ENCODE measurements at places on chromosomes 11 and 22.

DNA sequence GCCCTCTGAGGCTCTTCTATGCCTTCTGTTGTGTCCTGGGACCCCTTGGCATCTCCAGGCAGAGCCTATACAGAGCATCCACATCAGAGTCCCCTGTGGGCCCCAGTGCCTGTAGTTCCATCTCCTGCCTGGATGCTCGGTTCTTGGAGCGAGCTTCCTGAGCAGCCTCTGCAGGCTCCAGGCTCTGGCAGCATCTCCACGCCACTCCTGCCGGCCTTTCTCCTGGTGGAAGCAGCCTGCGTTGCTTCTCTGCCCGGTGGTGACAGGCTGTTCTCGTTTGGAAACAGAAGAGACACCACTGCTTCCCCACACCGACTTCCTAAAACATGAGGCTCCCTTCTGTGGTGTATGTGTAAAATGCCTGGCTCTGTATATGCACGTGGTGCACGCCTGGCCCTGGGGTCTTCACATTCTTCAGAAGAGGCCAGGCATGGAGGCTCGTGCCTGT is 52.8 kb downstream of the BCR start:
- DNase-seq, result no peak

- DNase-seq, result no peak
These were observed 535.8 kb downstream of the KCNA4 start for GRCh38 chr11:29480981-29481380.

- DNase-seq, result no peak
These were observed 172.6 kb upstream of the SEZ6L start for GRCh38 chr22:25996669-25997068.

- DNase-seq, result no peak
These were observed 4.0 kb downstream of the MS4A8 start for GRCh38 chr11:60703374-60703773.

DNA sequence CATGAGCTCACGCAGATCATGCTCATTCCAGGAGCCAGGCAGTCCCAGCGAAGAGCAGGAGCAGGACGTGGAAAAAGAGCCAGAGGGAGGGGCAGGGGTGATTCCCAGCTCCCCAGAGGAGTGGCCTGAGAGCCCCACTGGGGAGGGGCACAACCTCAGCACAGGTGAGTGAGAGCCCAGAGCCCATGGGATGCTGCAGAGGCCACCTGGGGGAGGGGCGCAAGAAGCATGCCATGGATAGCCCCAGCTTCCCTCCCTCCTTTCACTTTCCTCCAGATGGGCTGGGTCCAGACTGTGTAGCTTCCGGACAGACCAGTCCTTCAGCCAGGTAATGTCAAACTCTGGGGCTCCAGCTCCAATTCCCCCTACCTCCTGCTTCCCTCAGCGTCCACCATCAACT is 6.2 kb downstream of the SMTNL1 start:
- DNase-seq, result no peak

GRCh38 chr11:23423104-23423503 is 562.8 kb upstream of the CCDC179 start:
- peak; percentile 20 for DNase-seq

GRCh38 chr11:28049338-28050216 is 58.4 kb downstream of the KIF18A start:
- no peak for DNase-seq

GRCh38 chr11:109553284-109553683 is 131.3 kb downstream of the C11orf87 start:
- no peak for DNase-seq

DNA sequence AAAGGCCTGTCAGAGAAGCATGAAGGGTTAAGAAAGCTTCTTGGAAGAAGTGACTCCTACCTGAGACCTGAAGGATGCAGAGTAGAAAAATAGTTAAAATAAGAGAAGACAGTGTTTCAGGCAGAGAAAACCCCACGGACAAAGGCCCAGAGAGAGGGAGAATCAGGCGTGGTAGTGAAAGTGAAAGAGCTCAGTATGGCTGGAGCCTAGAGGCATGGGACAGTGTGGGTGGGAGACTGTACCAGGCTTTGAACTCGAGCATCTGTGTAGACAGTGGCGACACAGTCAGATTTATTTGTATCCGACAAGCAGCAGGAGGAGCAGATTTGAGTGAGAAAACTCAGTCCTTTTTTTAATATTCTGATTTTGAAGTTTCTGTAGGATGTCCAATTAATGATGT is 360.0 kb downstream of the OPCML start:
- DNase-seq, result no peak

DNA sequence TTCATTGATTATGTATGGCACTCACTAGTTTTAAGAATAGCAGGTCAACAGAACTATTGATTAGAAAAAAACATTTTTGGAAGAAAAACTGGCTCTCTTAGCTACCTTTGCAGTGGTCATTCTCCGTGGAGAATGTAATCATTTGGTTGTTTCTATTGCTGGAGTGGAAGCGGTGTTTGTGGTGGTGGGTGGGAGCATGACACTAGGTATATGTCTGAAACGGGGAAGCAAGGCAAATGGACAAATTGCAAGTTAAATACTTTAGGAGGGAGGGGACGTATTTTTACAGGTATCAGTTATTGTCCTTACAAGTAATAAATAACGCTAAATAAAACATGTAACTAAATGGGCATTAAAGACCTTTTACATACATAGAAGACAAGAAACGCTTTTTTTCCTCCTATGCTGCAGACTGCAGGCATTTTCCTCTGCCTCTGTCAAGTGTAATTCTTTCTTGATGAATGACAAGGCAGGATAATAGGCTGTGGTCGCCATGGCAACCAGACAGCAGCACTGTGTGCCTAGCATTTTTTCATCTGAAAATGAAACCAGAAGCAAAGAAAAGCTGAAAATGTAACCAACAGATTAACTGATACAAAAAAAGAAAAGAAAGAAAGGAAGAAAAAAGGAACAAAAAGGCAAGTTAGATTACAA is 46.2 kb downstream of the BLID start:
- DNase-seq, result no peak

DNA sequence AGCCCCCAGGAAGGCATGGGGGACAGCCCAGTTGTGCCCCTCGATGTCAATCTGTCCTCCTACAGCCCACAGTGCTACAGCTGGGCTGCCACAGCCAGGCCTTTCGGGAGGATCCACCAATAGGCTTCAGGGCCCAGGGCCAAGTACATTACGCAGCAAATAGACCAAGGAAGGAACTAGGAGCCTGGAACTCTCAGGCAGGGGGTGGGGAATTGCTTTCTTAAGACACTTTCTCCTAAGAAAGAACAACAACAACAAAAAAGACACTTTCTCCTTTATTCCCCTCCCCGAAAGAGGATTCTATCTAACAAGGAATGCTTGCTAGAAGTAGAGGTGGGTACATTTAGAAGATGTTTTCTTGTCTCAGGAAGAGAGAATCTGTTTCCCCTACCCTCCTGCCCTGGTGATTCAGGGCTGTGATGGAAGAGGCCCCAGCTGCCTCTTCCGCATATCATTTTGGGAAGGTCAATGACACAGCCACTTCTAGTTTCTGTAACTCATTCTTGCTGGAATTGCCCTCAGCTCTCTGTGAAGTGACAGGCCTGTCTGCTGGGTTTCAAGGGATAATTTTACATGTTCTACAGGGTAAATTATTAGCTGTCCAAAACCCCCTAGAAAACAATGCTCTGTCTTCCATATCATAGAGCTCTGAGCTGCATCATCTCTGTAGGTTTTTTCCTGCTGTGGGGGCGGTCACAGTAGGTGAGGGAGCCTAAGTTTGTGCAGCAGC is 6.0 kb upstream of the MALAT1 start:
- no peak for DNase-seq

DNA sequence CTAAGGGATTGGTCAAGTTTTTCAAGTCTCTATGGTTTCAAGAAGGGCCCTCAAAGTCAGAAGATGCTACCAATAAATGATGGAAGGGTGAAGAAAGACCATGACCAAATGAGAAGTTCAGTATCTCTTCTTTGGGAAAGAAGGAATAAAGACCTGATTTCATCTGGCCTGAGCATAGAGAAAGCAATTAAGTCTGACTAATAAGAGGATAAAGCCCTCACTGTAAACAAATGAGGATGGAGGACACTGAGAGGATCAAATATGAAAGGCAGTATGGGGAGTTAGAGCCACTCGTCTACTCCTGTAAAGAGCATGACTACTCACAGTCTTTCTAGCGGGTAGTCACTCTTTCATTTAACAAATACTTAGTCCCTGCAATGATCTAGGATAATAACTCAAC is 44.6 kb downstream of the FAM168A start:
- no peak for DNase-seq

DNA sequence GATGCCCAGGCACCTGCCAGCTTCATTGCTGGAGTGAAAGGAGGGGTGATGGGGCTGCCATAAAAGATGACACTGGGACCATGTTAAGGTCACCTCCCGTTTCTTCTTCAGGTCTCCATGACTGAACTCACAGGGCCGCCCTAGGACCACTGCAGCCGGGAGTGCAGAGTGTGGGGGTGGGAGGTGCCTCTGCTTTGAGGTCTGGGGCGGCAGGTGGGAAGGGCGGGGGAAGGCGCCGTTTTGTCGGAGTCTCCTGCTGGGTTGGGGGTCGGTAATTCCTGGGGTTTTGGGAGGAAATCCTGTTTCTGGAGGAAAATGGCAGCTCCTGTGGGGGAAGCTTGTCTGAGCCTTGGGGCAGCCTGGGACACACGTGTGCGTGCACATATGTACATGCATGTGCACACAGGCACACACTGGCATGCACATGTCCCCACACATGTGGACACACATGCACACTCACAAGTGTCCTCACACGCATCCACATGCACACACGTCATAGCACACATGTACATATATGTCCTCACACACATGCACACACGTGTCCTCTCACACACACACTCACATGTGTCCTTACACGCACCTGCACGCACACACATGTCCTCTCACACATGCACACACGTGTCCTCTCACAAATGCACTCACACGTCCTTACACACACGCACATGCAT is 990.9 kb downstream of the BRD1 start:
- DNase-seq, result no peak

- DNase-seq, result no peak
These were observed 279.6 kb upstream of the PLET1 start for GRCh38 chr11:112540261-112540660.

GRCh38 chr11:77467993-77468392 is 5.9 kb downstream of the PAK1 start:
- DNase-seq, result no peak

DNA sequence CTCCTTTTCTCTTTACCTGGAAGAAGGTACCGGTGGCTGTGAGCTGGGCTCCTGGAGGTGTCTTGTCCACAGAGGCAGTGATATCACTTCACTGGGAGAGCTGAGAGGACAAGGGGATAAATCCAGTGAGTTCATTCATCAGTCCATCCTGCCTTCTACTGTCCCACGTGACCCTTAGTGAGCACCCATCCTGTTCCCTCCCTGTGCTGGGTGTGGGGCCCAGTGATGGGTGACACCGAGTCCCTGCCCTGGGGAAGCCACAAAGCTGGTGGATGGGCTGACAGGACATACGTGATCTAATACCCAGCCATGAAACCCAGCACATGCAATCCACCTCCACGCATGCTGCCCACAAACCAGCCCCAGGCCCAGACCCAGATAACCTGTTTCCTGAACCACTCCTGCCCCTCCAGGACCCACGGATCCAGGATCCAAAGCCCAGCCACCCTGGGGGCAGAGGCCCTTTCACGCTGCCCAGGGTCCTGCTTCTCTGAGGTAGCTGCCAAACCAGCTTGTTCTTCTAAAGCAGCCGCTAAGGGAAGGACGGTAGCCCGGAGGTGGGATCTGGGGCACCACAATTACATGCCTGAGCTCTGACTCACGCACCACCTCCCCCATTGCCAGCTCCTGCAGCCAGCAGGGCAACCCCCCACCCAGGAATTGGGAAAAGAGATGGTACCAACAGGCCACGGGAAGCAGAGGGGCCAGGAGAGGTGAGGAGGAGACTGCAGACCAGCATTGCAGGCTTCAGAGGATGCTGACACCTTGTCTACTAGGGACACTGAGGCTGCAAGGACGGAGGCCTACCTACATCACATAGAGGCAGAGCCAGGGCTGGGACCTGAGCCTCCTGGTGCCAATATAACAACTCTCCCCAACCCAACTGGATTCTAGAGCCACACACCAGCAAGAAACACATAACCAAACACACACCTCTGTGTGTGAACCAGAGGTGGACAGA is 35.2 kb downstream of the GDPD5 start:
- no peak for DNase-seq

GRCh38 chr11:70680781-70681281 is 282.5 kb downstream of the CTTN start:
- no peak for DNase-seq

- DNase-seq, result no peak
These were observed 136.0 kb upstream of the ARHGAP42 start for GRCh38 chr11:100550912-100551632.

- DNase-seq, result no peak
These were observed 2.9 kb downstream of the RBX1 start for GRCh38 chr22:40954113-40954512.

DNA sequence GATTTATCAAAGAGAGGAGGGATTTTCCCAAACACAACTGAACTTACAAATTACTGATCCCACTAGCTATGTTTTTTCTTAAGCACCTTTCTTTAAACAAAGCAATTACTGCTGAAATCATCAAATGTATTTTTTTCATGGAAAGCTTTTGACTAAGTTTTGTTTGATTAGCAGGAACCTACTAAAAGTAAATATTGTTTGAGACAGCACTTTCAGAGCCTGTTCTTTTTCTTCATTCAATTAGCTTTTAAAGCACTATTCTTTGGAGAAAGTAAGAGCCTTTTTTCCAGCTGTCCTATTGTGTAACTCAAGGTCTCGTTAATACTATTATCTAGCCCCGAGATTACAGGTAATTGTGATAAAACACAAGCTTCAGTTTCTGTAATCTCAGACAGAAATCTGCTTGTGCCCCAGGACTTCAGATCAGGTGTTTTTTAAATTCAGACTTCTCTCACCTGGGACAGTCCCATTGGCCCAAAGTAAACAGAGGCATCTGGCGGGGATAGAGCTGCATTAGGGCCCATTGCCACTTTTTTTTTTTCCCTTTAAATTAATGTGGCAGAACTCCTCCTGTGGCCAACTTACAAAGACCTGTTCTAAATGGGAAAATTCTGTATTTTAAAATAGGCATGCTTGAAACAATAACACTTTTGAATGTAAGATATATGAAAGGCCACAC is 11.0 kb downstream of the CSTPP1 start:
- DNase-seq, result no peak

- no peak for DNase-seq
These were observed 413.6 kb downstream of the TBC1D22A start for GRCh38 chr22:47176026-47176389.

GRCh38 chr11:45374653-45375059 is 88.5 kb upstream of the SYT13 start:
- DNase-seq, result no peak

DNA sequence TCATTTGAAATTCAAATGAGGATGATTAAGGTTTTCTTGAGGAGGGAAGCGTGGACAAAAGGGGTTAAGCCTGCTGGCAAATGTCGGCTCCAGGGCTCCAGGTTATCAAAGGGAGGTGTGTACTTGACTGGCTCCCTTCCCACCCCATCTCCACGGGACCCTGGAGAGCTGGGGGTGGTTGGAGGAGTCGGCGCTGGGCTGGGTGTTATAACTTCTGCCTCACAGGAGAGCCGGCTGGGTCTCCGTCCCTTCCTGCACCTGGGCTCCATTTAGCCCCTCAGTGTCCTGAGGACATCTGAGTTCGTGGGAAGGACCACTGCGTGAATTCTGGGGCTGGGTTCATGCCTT is 15.6 kb downstream of the POU2F3 start:
- no peak for DNase-seq

GRCh38 chr11:31262761-31263160 is 106.8 kb downstream of the DCDC1 start:
- DNase-seq, result peak; percentile 32

GRCh38 chr11:3136546-3137455 is 28.3 kb downstream of the OSBPL5 start:
- DNase-seq, result no peak
